ENCODE measurements at places on chromosomes 7 and 10.

GRCh38 chr7:132065193-132065988 lies 509.0 kb upstream of the PODXL start:
- no peak for DNase-seq

DNA sequence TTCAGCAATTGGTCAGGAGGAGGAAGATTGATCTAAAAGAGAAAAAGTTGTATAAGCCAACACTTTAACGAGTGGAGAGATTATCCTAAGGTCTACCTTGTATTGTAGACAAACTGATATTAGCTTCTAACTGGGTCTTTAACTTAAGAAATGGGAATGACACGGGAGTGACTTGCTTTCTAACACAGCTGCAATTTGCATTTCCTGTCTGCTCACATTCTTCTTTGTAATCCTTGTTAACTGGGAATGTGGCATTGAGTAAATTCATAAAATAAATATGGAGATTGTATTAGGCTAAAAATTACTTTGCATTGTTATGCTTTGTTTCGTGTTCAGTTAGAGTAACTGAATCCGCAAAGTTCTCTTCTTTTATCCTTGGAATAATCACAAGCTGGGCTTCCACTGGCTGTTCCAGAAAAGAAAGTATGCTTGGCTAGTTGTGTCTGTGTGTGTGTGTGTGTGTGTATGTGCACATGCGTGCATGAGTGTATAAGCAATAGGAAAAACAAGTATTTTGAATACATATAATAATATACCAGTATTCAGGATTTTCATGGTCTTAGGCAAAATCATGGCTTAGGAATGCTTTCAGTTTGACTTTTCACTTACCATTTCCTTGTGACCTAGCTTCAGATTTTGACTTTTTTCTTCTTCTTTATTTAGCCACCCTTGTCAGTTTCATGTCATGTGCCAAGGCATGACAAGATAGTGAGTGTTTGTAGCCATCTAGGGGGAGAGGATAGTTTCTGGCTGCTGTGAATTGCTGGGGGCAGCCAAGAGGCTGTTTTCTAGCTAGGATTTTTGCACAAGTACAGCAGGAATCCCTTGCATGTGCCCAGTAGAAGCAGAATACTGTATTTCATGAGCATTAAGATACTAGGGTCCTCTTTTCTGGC lies 54.5 kb upstream of the FZD8 start:
- no peak for DNase-seq

DNA sequence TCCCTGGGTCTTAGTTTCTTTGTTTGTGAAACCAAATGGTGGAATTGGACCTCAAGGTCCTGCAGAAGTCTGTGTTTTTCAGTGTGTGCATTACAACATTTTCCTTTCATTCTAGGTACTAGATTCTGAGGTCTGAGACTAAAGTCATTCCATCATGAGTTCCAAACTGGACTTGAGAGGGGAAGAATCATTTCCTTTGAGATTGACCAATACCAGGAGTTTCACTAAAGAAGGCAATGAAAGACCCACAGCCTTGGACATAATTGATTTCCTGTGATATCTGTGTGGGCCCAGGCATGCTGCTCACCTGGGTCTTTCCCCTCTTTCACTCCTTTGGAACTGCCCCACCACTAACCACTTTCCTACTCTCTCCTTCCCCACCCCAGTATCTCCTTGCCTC lies 18.2 kb downstream of the TAS2R41 start:
- no peak for DNase-seq

GRCh38 chr7:1948887-1949680 lies 279.0 kb downstream of the ELFN1 start:
- DNase-seq = no peak

DNA sequence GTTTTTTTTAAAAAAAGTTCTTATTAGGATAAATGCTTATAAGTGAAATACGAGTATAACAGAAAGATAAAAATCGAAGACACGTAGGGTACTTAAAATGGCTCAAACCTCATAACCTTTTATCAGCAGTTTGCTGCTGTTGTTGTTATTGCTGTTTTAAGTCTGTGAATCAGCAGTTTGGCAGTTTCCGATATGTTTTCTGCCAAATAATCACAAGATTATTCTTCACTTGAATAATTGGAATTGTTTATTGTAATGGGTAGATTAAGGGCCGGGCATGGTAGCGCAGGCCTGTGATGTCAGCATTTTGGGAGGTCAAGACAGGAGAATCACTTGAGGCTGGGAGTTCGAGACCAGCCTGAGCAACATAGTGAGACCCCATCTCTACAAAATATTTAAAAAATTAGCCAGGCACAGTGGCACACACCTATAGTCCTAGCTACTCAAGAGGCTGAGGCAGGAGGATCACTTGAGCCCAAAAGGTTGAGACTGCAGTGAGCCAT lies 177.6 kb downstream of the VTI1A start:
- DNase-seq = no peak

DNA sequence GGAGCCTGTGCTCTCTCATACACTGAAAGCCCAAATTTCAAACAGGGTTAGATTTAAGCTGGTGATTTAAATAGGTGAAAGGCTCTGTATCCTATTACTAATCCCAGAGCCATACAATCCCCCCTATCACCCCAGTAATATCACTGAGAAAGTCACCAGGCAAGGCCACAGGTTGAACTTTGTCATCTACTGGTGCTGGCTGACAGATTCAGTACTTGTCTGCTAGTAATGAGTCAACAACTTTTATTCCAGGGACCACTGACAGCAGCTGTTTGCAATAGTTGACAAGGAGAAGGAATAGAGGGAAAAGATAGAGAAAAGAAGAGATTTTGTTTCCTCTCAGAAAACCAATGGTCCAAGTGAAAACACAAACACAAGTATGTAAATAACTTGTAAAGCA lies 10.4 kb downstream of the ASB15 start:
- no peak for DNase-seq

DNA sequence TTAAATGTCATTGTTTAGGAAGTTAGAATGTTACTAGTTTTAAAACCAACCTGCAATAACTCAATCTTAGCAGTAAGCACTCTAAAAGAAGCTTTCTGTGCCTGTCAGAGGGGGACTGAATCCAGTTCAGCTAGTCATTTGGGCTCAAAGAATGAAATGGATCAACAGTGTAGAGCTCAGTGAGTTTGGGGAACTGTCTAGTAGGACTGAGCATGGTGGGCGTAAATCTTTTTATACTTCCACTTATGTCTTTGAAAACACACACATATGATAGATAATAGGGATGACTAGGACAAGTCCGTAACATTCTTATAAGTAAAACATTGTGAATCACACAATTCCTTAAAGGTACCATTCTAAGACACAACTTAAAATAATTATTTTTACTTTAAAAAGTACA lies 11.5 kb downstream of the GSAP start:
- DNase-seq = no peak

DNA sequence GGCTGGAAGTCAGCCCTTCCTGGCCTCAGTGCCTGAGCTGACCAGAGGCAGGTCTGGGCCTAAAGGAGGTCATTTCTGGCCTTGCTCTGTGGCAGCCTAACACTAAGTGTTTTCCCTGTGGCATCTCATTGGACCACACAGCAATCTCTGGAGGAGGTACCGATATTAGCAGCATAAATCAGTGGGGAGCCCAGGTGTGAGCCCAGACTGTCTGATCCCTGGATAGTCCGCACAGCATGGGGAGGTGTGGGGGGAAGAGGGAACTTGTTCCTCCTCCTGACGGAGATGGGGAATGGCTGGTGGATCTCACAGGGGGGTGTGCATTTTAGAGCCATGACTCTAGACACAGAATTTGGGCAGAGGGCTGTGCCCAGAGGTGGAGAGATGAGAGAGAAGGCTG lies 11.0 kb upstream of the PPIF start:
- DNase-seq = no peak

- DNase-seq = no peak
These were observed 351.2 kb downstream of the GFRA1 start for GRCh38 chr10:115921795-115922194.

DNA sequence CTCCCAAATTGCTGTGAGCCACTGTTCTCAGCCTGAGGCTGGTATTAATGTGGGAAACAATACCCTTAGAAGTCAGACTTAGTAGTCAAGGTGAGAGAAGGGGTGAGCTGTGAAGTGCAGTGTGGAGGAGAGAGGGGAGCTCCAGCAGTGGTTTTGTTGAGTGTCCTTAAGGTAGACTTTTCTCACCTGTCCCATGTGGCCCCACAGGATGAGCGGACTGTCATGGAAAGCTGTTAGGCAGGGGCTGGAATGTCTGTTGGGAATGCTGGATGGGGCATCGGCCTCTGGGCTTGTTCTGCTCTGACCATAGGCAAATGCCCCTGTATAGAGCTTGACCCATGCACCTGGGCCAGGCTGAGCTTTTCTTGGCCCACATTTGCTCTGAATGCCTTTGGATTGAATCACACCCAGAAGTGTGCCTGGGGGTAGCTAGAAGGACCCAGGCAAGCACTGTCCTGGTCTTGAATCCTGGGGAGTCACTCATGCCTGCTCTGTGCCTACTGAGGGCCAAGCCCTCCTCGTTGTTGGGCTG lies 36.3 kb upstream of the SH2D4B start:
- DNase-seq = no peak

GRCh38 chr10:11143242-11143641 lies 125.6 kb downstream of the CELF2 start:
- no peak for DNase-seq

DNA sequence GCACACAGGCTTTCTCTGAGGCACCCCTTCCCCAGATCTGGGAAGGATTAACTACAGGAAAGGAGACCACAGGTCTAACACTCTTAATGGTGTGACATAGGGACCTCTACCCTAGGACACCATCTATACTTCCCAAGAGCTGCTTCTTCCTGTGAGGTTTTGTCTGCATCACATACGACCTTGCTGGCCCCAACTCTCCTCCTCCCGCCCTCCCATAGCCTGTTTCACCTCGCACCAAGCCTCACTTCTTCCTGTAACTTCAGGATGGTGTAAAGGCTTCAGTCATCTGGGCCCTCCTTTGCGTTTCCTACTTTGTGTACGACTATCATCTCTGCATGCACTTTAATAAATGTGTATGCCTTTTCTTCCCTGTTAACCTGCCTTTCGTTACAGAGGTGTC lies 274.3 kb downstream of the KLF6 start:
- no peak for DNase-seq
